ENCODE measurements at places on chromosomes 3 and 15.

DNA sequence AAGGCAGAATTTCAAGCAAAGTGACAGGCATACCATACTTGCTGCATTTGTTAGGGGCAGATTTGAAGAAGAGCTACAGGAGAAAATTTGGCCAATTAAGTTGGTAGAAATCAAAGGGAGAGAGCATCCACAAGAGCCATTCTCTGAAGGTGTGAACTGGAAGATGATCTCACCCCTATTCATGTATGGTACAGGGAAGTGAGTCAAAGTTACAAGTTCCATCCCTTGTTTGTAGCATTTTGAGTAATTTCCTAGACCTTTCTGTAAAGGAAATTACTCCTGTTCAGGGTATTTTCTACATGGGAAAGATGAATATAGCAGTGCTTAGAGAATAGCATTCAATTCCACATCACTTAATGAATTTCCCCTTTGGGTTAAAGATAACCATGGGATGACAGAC is 28.4 kb downstream of the TTC14 start:
- no peak for DNase-seq

- no peak for DNase-seq
Observed at GRCh38 chr15:60373745-60374144, 24.0 kb downstream of the ANXA2 start.

DNA sequence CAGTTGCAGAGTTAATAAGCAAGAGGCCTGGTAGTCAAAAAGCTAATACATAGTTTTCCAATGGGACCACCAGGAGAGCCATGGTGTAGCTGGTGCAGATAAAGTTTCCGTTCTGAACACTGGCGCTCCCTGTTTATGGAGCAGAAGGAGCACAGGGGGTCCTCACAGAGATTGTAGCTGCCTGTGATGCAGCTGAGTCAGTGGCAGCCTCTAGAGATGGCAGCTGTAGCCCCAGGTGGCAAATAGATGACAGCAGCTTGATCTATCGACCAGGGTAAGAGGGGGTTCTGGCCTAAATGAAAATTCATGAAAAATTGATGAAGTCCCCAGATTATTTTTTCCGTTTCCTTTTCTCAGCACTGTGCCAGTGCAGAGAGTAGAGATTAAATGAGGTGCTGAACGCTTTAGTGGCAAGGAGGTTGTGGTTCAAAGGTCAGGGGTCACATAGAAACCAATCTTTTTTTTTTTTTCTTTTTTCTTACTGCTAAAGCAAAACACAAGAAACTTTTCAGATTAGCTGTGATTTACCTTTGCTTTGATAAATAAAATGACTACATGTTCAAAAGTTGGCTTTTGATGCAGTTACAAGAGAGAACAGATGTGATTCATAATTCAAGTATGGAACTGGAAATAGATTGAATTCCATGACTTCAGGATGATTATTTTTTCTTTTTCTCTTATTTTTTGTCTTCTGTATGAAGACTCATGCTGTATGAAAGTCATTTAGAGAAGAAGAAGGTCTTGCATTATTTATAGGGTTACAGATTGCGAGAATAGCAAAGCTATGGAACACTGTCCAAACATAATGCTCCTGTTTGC is 63.3 kb downstream of the ROBO2 start:
- DNase-seq: no peak

DNA sequence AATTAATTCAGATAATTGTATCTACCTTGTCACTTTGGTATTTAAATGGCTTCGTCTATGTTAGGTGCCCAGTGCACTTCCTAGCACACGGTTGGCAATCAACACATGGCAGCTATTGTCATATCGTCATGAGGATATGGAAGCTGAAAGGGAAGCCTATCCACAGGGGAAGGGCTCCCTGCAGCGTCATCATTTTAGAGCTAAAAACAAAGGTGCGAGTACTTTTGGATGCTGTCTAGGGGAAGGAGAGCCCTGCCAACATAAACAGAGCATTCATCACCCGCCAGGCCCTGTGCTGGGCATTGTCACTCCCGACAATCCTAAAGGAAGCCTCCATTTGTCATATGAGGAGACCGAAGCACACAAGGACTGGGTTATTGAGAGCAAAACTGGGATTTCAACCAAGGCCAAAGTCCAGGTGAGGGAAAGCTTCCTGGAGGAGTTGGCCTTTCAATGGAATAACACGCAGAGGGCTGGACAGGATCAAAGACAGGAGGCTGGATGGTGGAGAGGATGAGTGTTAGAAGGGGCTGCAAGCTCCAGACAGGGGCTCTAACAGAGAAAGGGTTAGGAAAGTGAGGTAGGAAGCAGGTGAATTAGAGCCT is 8.0 kb upstream of the PARL start:
- no peak for DNase-seq

DNA sequence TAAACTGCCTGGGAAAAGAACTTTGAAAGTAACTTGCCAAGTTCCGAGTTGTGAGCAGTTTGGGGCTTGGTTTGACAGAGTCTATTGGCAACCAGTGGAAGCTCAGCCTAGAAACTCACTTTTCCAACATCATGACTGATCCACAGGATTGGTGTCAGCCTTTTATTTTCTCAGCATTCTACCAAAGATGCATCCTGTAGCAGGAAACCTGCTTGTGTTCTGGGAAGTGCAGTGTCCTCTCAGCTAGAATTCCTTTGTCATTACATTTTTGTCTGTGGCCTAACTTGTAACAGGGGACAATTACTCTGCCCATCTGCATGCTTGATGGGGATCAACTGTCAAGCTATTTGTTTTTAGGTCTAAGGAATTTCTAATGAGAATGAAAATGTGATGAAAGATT is 116.7 kb upstream of the LMOD3 start:
- DNase-seq: no peak

- DNase-seq: no peak
Observed at GRCh38 chr3:181564222-181564621, 147.5 kb upstream of the SOX2 start.

GRCh38 chr15:33067456-33067855 is 127.1 kb downstream of the FMN1 start:
- DNase-seq: no peak

- no peak for DNase-seq
Observed at GRCh38 chr3:150511122-150511821, 35.0 kb downstream of the SERP1 start.

DNA sequence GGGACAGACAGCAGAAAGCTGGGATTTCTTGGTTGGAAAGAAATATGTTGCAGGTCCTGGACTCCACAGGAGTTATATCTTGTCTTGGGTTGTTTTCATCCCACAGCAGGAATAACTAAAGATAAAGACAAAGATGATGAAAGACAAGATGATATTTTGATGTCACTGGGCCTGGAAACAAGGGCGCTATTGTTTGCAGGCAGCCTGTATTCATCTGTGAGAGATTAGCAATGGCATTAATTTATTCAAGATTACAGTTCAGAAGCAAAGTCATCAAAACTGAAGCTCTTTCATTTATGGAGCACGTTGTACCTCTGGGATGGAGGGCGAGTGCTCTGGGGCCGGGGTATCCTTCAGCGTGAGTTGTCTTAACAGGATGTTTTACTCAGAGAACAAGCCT is 213.8 kb downstream of the LRTM1 start:
- no peak for DNase-seq

DNA sequence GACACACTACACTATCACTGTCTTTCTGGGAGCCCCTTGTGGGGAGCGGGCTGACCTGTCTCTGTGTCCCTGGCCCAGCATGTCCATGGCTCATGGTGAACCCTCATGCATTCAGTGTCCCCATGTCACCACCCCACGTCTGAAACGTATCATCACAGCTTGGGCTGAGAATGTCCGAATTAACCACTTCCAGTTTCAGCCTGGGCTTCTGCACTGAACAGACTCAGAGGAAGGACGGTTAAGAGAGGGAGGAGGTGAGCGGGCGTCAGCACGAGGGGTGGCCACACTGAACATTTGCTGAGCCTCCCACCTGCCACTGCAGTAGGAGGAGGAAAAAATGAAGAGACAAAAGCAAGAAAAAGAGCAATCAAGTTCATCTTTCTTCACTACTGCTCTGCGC is 30.5 kb downstream of the ATP2B2 start:
- DNase-seq: no peak

DNA sequence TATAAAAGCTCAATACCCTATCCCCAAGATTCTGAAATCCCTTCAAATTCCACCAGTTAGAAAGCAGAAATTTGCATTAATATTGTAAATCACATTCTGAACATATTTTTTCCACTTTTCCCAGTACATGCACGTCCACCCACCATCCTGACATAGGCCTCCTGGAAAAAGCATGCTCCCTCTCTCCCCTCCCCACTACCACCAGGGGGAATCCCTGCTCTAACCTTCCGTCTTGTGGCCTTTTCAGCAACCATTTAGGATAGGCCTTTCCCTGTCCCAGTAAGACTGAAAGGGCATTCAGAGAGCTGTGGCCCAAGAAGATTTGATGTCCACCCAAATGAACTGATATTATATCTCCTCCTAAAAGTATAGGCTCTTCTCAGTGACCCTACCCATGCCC is 182.1 kb downstream of the ARRDC4 start:
- no peak for DNase-seq

DNA sequence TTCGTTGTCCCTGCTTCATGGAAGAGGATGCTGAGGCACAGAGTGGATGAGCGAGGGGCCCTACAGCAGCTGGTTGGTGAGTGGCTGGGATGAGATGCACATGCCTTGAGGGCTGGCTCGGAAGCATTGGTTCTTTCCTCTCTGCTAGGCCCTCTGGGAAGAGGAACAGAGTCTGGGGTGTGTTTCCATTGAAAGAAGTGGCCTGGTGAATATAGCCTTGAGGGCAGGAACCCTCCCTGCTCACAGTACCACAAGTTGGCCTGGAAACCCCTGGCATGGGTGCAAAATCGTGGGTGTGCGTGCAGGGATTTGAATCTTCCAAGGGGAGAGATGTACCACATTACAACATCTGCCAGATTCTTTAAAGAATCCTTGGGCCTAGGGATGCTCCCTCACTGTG is 37.6 kb upstream of the ANKRD34C start:
- DNase-seq: no peak

GRCh38 chr15:51768018-51768417 is 16.6 kb downstream of the TMOD2 start:
- DNase-seq: no peak

DNA sequence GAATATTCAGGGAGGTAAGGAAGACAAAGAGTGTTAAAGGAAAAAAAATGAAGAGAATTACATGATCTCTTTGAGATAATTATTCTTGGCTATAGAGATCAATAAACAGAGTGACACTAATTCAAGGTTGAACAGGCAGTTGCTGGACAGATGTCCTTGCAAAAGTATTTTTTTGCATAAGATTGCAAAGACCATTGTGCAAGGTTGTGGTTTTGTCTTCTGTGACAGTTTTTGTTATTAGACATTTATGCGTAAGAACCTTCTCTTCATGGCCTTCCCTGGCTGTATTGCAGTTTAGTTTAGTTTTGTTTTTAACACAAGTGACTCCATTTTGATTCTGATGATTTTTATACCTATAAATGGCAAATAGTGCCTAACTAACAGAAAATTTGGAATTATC is 682.8 kb upstream of the ARPP21 start:
- no peak for DNase-seq

- no peak for DNase-seq
Observed at GRCh38 chr15:60708684-60709083, 229.7 kb upstream of the ICE2 start.

- no peak for DNase-seq
Observed at GRCh38 chr3:101838691-101839090, 10.6 kb upstream of the NFKBIZ start.

DNA sequence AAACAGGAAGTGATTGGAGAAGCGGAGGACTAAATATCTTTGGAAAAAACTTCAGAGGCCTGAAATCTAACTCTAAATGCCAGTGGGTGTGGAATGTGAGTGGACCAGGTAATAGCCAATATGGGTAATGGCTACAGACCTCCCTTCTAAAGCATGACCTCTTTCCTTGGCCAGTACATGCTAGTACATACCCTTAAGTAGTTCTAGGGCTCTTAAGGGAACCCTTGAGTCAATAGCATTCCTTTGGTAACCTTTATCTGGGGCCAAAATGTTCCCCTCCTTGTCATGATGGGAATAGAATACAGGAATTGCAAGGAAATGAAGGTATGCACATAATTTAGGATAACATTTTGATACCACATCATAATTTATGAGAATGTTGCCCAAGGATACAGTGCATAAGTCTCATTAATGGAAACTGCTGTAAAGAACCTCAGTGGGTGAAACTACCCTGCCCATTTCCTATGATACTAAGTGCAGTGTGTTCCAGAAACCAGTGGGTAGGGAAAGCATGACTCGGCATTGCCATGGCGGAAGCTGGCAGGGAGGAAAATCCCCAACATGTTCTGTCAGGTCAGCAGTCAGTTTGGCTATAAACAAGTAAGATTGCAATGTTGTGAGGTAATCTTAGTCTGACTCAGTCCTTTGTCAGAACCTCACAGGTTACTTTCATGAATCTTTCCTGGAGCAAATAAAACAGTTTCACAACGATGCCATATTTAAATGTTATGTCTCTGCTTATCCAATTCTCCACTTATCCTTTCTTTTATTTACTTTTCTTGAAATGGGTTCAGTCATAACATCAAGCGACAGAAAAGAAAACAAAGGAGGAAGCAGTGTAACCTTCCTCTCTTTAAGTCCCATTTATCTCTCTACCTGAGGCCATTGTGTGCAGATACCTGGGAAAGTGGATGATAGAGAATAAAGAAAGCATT is 23.5 kb upstream of the RAP2B start:
- no peak for DNase-seq

DNA sequence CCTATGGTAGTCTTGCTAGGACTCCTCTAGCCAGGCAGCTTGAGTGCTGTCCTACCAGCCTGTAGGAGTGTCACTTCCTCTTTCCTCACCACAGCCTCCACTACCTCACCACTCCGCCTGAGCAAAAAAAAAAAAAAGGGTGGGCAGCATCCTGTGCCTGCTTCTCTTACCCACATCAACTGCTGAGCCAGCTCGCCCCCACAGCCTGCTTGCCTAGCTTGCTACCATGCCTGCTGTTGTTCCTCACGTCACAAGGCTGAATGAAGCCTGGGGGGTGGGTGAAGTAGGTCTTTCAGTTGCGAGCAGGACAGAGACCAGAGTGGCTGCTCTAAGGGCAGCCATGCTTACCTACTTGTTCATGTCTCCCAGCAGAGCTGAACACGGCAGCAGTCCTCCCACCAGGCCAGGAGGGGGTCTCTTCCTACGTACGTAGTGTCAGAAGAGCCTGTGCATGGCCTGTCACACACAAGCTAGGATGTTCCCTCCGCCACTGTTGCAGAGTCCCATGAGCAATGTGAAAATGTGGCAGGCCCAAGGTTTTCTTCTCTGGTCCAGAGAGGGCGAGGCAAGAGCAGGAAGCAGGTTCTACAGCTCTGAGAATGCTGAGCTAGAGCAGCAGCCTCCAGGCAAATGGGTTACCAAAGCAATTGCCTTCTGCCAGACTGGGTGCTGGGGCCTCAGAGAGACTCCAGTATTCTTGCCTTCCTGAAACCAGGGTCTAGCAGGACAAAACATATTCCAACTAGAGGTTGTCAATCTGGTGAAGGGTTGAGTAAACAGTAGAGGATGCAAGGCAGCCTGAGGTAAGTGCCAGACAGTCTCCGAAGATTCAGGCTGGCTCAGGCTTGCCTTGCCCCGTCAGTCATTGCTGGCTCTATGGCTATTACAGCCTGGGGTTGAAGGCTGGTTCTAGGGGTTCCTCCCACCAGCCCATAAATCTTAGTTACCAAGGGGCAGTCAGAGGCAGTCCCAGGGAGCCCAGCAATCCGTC is 8.1 kb downstream of the PPM1M start:
- DNase-seq: peak; percentile 51

GRCh38 chr3:15205934-15206661 is at the start of gene CAPN7:
Gene CAPN7, plus strand, starts transcription at chr3:15206246. Its CDS starts 250 bp downstream, at chr3:15206496.
- DNase-seq: peak; percentile 81

- DNase-seq: no peak
Observed at GRCh38 chr15:61820212-61820611, 240.0 kb downstream of the VPS13C start.
